ENCODE measurements at places on chromosomes 2 and 18. TPM values are rescaled to one million over a fixed set of nuclear protein-coding genes. Genes with fewer than 3 reads are reported as not detected.

The KCNG3 gene
- total RNA-seq: 1.1 TPM

The AP1S3 gene
- 17.0 TPM for total RNA-seq

The PLB1 gene
- total RNA-seq: 9.1 TPM

DNA sequence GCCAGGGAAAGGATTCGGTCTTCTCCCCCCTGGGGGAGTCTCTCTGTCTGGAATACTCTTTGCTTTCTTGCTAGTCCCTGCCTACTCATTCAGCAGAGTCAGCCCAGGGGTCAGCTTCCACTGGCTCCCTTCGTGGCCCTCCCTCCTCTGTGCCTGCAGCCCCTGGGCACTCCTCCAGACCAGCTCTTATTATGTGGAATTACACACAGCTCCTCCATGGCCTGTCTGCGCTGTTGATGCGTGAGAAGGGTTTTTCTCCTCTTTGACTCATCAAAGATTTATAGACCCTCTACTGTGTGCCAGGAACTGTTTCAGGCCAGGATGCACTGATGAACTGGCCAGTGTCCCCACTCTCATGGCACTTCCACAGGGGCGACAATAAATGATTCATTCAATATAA lies 44.4 kb downstream of the ST8SIA5 start:
- DNase-seq: no peak

The HOXD8 gene
- 9.1 TPM for total RNA-seq

- DNase-seq: no peak
These were observed 585.6 kb upstream of the DSEL start for GRCh38 chr18:68102117-68102516.

The NR4A2 gene
- total RNA-seq: 2.9 TPM

DNA sequence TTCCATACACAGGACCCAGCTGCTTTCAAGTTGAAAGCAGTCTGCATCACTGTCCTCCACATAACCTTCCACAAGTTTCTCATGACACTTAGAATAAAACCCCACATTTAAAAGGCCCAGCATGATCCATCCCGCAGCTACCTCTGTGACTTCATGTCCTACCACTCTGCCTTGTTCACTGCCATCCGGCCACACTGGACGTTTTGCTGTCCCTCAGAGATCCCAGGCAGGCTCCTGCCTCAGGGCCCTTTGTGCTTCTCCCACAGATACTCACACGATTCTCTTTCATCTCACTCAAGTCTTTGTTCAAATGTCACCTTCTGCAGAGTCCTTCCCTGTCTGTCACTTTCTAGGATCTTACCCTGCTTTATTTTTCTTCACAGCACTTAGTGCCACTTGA lies 232.9 kb upstream of the BOD1L2 start:
- DNase-seq: no peak

DNA sequence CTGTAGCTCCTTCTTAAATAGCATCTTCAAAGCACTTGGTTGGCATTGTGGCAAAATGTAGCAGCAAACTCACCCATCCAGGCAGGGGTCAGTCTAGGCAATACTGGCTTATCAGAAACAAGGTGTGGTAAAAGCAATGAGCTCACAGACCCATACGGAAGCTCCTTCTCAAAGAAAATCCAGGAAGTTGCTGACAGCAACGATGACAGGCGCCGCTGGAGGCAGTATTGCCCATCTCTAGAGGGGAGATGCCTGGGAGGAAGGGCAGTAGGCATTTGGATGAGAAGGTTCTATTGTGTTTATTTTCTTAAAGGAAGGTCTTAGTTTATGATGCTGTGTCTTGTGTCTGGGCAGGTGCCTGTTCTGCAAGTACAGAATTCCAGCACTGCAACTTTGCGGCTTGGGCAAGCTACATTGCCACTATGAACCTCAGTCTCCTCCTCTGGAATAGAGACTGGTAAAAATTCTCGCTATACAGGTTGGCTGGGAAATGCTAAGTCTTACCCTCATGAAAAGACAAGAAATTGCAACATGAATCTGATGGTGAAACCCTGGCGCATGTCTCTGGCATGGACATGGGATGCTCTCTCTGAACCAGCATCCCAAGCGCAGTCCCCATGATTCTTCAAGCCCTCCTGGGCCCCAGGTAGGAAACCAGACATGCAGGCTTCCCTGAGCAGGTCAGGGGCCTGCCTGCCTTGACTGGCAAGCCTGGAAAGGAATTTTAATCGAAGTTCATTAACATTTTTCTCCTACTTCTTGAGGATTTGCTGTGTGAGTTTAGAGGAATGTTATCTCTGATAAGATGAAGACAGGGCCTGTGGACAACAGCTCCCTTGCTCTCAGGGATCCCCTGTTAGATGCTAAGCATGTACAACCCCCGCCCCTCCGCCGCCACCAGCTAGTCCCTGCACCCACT lies 156.0 kb downstream of the TFCP2L1 start:
- no peak for DNase-seq

DNA sequence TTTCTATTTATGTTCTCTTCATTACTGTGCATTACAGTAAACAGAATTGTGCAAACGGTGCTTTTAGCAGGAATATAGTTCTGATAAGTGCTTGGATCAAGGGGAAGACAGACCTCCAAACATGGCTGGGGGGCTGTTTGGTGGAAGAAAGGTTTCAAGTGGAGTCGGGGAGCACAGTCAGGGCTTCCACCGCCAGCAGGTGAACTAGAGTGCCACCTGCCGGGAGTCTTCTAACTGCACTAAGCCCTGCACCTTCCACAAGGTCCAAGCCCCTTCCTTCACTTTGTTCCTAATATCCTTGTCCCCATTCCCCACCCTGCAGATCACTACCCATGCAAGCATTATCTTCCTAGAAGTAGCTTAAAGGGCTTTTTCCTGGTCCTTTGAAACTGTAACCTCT lies 11.1 kb downstream of the ONECUT2 start:
- DNase-seq: no peak

The SIX2 gene
- not detected for total RNA-seq

GRCh38 chr18:23228102-23229061 lies 93.1 kb downstream of the CABLES1 start:
- DNase-seq: peak; percentile 53

GRCh38 chr2:74632939-74633312 lies 15.2 kb downstream of the M1AP start:
- DNase-seq: no peak

The CHRNG gene
- total RNA-seq: not detected

GRCh38 chr2:96191937-96192670 lies 16.5 kb downstream of the STARD7 start:
- DNase-seq: no peak

The CRYBA2 gene
- total RNA-seq: not detected

The ENOSF1 gene
- 191 TPM for total RNA-seq

The PCARE gene
- not detected for total RNA-seq

The KYNU gene
- total RNA-seq: 0.53 TPM

- no peak for DNase-seq
These were observed 5.1 kb downstream of the SDC1 start for GRCh38 chr2:20219763-20220380.

- no peak for DNase-seq
These were observed 54.9 kb downstream of the EPHA4 start for GRCh38 chr2:221517146-221517695.

- no peak for DNase-seq
These were observed 192.6 kb downstream of the IKZF2 start for GRCh38 chr2:212958757-212959295.

The CROCC2 gene
- total RNA-seq: 0.27 TPM

GRCh38 chr2:190320696-190321095 lies 1.1 kb upstream of the HIBCH start:
- no peak for DNase-seq

The BMP10 gene
- not detected for total RNA-seq

The RAB17 gene
- total RNA-seq: 217 TPM

- no peak for DNase-seq
These were observed 469.7 kb downstream of the CDH2 start for GRCh38 chr18:27707201-27707600.

- peak; percentile 58 for DNase-seq
These were observed at the start of gene PSMA8 for GRCh38 chr18:26133652-26134051. TSS of gene PSMA8 (plus strand) at chr18:26133869. CDS start at chr18:26133966, 97 bp downstream.

The ANTXR1 gene
- 5.4 TPM for total RNA-seq

DNA sequence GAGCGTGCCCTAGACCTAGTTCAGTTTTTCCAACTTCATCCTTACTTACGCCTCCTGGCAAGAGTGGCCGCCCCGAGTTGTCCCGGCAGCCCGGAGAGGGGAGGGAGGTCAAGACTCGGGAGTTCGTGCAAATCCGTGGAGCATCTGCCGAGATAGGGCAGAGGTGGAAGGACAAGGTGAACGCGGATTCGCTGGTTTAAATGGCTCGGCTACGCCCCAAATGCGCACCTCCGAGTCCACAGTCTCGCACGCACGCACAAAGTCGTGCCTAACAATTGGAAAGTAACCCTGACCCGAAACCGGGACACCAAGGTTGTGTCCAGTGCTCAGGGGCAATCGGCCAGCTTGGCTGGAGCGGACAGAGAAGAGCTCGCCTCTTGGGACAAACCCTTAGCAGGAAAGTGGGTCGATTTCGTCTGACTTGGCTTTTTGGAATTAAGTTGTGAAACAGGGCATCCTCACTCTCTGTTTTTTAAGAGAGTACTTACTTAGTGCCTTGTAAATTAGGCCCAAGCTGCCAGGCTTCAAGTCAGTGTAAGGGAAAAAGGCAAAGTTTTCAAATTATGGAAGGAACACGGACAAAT lies 726 bp upstream of the SS18 start:
- DNase-seq: no peak

The SIGLEC15 gene
- total RNA-seq: not detected

- DNase-seq: peak; percentile 52
These were observed 2.1 kb downstream of the BCL2L11 start for GRCh38 chr2:111122631-111123421.

- no peak for DNase-seq
These were observed 168.5 kb upstream of the SLC39A10 start for GRCh38 chr2:195488567-195488966.

The LRP2 gene
- not detected for total RNA-seq

GRCh38 chr2:62343636-62344337 lies 147.9 kb downstream of the B3GNT2 start:
- no peak for DNase-seq

DNA sequence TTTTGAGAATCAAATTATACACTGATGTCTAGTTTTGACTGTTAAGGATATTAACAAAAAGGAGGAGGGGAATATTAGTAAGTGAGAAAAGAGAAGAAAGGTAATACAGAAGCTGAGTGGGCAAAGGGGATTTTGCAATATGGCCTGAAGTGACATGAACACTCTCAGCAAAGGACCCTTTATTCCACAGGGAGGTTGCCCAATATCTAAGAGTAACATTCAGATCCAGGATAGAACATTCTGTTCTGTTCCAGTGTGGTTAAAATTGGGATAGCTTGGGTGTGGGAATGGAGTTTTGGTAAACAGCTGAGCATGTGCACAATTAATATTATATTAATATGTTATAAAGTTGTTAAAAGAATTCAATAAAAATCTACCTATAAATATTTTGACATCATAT lies 120.1 kb downstream of the ZNF385B start:
- no peak for DNase-seq

The RELCH gene
- 71.6 TPM for total RNA-seq

The CXCR1 gene
- not detected for total RNA-seq

- DNase-seq: no peak
These were observed 5.5 kb downstream of the COLEC12 start for GRCh38 chr18:495017-495416.

The ZBTB7C gene
- 14.5 TPM for total RNA-seq

DNA sequence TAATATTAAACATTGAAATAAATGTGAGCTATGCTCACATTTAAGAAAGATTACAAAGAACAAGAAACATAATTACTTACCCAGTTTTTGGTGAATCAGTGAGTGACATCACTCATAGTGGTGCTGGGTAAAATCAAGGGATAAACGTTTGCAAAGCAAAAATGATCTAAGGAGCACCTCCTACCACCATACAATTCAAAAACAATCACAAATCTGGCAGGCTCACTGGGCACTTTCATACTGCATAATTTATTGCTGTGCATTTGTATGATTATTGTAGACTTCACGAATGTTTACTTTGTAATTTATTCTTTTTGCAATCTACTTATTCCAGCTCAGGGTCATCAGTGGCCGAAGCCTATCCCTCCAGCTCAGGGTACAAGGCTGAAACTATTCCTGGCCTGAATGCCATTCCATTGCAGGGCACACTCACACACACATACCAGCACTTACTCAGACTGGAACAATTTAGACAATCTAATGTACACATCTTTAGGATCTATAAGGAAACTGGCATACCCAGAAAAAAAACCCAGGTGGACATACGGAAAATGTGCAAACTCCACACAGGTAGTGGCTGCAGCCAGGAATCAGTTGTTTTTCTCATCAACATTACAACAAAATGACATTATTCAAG lies 34.4 kb downstream of the AFTPH start:
- DNase-seq: no peak

The PNPT1 gene
- total RNA-seq: 12.4 TPM

DNA sequence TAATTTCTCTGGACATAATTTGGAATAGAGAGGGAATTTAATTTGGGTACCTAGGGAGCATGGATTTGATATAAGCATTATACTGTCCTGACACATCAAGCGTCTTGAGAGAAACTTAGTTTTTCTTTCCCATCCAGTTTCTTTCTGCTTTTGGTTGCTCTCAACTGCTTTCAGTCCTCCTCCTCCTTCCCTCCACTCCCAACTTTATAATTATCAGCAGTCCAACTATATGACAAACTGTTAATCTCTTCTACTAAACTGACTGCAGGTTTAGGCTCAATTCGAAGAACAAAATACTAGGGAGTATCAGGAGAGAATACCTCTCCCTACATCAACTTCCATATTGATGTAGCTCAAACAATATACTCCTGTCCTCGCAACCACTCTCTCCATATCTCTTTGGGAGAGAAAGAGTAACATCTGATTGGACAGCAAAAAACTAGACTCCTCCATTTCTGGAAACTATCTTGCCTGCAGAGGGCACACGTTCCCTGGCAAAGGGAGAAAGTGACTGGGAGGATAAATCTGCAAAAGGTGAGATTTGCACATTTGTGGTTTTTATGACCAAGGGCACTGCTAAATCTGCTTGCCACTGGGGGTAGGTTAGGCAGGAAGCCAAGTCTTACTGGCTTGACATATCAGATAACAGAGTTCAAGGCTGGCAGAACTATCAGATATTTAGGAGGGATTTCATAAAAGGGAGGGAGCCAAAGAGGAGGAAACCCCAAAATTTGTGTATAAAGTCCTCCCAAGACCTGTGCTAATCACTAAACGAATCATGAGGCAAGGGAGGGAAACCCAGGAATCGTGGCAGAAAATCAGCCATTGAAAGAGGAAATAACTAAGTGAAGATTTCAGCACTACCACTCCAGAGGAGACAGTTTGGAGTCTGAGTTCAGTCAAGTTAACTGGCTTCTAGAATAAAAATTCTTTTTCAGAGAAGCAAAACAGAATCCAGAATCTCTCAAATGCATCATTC lies 40.0 kb downstream of the ICA1L start:
- DNase-seq: peak; percentile 55

The GRP gene
- not detected for total RNA-seq

The AQP12A gene
- not detected for total RNA-seq

DNA sequence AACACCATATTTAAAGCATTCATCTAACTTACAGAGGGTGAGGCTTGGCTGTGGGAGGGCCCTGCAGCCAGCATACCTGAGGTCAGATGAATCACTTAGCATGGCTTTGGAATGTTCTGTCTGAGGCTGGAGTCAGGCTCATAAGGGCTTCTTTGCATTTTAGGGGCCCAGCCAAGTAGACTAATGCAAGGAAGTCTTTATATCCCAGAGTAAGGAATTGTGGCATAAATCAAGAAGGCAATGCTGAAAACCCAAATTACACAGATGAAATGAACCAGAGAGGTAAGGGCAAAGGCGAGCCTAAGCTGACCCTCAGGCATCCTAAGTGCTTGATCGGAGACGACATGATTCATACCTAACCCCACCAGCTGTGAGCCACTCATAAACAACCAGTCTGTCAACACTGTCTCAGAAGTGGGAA lies 383.6 kb downstream of the DCC start:
- DNase-seq: no peak

The SIX3 gene
- total RNA-seq: not detected
